Activated T-cell treated with anti-CD3 and anti-CD28 coated beads for 24 hours (primary cell): ENCODE measurements at places on chromosomes 3 and 15.
A peak's percentile ranks its signal among the peaks of the same experiment; 100 is the strongest.

- DNase-seq, result no peak
These were observed 2.6 kb downstream of the ITIH4 start for GRCh38 chr3:52827866-52828376.

- DNase-seq, result no peak
These were observed 40.0 kb downstream of the FMN1 start for GRCh38 chr15:33154351-33155166.

DNA sequence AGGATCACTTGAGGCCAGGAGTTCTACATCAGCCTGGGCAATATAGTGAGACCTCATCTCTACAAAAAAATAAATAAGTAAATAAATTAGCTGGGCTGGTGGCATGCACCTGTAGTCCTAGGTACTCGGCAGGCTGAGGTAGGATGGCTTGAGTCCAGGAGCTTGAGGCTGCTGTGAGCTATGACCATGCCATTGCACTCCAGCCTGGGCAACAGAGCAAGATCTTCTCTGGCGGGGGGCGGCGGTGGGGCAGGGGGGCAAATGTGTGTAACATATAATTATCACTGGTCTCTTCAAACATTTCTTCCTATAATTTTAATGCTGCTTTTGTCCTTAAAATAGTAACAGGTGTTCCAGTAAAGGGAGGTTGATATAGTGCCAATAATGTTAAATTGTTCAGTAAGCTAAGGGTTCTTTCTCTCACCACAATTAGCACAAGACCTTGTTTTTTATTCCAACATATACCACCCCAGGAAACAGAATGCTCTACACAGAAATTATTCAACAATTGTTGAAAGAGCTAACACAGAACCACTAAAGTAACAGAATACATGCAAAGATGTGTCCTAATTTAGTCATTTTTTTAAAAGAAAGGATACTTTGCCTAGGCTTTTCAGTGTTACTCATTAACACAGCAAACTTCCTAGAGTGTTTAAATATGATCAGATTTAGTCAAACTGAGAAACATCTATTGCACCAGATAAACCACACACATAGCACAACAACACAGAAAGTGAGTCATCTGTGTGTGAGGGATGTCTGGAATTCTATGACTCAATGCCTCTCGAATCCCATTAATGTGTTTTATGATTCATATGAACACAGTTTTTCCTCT is 29.1 kb downstream of the ANKRD28 start:
- DNase-seq, result no peak

DNA sequence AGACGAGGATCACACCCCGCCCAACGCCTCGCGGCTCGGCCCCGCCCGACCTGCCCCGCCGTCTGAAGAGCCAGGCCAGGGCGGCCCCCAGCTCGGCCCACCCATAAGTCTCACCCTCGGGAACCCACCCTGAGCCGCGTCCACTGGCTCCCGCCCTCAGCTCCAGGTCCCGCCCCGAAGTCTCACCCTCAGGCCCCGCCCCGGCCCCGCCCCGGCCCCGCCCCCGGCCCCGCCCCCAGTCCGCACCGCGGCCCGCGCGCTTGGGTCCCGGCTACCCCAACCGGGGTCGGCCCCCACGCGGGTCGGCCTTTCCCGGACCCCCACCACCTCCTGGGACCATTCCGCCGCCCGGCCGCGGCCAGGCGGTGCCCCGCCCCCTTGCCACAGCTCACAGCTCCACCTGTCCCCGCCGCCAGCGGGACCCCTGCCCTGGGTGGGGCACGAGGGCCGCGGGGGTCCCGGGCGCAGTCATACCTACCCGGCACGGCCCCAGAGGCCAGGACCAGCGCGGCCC is 489 bp downstream of the CSPG5 start:
- peak; percentile 16 for DNase-seq

GRCh38 chr3:5312290-5312689 is 124.8 kb downstream of the EDEM1 start:
- no peak for DNase-seq

DNA sequence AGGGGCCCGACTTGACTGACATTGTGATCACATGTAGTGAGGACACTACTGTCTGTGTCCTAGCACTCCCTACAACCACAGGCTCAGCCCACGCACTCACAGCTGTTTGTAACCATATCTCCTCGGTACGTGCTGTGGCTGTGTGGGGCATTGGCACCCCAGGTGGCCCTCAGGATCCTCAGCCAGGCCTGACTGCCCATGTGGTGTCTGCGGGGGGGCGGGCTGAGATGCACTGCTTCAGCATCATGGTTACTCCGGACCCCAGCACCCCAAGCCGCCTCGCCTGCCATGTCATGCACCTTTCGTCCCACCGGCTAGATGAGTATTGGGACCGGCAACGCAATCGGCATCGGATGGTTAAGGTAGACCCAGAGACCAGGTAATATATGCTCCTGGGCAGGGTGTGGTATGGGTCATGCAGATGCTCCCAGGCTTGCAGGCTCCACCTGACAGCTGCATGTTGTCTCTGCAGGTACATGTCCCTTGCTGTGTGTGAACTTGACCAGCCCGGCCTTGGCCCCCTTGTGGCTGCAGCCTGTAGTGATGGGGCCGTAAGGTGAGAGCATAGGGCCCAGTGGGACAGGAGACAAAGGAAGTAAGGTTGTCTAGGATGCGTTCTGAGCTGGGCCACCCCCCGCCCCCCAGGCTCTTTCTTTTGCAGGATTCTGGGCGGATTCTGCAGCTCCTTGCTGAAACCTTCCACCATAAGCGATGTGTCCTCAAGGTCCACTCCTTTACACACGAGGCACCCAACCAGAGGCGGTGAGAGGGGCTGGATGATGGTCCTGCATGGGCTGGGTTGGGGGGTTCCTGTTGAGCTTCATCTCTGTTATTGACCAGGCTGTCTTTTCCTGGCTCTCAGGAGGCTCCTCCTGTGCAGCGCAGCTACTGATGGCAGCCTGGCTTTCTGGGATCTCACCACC is 4.4 kb downstream of the DALRD3 start:
- DNase-seq, result no peak

- DNase-seq, result peak; percentile 5
These were observed 25.0 kb downstream of the SRGAP3 start for GRCh38 chr3:9224490-9224889.

DNA sequence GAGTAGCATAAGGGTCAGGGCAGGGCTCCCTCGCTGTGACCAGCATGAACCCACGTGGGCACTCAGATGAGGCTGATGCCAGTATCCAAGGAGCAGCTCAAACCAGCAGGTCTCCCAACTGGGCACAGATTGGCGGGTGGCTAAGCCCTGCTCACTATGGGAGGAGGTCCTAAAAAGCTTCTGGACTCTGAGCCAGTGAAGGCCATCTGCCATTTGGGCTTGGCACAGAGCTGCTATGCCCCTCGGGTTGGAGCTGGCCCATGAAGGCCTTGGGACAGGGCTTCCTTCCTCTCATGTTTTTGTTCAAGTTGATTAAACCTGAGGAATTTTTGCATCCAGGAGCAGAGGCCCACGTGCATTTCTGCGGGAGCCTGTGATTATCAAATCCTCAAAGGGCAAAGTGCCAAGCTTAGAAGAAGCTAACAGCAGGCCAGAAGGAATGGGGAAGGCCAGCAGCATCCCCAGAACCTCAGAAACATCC is 4.3 kb upstream of the STRA6 start:
- no peak for DNase-seq

GRCh38 chr3:166085164-166085856 is 248.1 kb upstream of the BCHE start:
- DNase-seq, result no peak

GRCh38 chr15:83014205-83014653 is 2.8 kb upstream of the C15orf40 start:
- DNase-seq, result no peak

- DNase-seq, result no peak
These were observed 389.7 kb upstream of the MDFIC2 start for GRCh38 chr3:70702132-70702531.

DNA sequence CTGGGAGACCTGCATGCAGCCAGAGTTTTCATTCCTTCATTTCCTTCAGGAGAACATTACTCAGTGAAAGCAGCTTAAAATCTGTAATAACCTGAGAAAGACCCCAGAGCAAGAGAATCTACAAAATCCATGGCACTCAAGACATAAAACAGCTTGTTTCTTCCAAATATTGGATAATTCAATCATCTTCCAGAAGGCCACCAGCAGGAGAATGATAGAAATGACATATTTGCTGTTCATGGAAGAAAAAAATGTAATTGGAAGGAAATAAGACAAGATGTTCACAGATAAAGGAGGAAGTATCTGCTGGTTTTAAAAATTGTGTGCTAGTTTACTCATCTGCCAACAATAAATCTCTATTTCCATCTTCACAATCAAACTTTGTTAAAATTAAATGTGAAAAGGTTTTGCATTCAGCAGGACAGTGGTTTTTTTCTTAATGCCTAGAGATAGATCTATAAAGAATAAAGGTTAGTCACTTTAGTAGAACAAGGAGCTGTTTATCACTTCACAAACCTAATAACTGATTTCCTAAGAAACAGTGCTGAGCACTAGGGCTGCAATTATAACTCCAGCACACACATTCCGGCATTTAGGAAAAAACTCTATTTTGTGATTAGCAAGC is 530.8 kb downstream of the NSUN3 start:
- DNase-seq, result no peak

- no peak for DNase-seq
These were observed 67.0 kb downstream of the CSNK1G1 start for GRCh38 chr15:64288999-64289398.

DNA sequence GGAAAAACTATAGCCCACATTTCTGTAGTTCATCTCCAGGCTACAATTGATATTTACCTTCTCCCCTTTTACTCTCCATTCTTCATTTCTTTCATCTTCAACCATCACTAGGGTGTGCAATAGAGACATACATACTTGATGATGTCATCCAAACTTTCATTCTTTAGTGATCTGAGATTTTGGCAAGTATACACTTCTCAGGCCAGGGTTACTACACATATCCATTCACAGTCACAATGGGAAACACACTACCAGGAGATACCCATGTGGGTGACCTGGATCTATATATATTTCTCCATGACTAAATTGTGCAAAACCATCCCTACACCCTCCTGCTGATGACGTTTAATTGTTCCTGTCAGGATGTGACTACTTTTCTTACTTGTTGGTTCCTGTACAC is 769.5 kb upstream of the DPPA4 start:
- DNase-seq, result no peak

GRCh38 chr3:177760803-177761202 is 563.5 kb upstream of the TBL1XR1 start:
- no peak for DNase-seq

- DNase-seq, result no peak
These were observed 17.1 kb upstream of the ZNF710 start for GRCh38 chr15:89984001-89984400.

DNA sequence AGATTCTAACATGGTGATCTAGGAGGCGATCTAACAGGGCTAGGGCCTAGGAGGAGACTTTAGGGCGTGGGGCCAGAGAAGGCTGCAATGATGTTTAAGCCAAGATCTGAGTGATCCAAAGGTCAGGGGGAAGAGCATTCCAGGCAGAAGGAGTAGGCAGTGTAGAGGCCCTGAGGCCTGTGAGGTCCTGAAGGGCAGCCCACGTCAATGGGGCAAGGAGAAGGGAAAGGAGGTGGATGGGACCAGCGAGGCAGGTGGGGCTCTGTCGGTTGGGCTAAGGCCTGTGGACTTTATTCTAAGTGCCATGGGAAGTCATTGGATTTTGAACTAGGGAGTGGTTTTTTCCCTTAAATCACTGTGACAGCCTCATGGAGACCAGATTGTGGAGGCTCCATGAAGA is 10.2 kb upstream of the DNAH1 start:
- DNase-seq, result no peak

- no peak for DNase-seq
These were observed 39.1 kb upstream of the KLHL6 start for GRCh38 chr3:183594636-183595035.

DNA sequence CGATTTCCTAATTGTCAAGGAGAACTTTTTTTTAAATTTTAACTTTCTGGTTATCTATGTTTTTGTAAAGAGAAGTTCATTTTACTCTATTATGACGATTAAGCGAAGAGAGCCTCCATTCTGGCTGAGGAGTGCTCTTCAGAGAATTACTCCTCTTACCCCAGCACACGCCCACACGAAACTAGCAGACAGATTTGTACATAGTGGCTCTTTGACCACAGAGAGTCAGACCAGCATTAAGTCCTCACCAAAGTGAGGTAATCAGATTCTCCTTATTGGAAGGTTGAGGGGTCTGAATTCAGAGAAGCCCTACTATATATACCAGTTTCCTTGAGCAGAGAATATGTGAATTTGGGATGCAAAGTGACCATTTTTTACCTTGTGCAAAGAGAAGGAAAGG is 204.8 kb upstream of the TSC22D2 start:
- DNase-seq, result no peak

- DNase-seq, result no peak
These were observed 22.9 kb upstream of the PLXNA1 start for GRCh38 chr3:126959921-126960603.

DNA sequence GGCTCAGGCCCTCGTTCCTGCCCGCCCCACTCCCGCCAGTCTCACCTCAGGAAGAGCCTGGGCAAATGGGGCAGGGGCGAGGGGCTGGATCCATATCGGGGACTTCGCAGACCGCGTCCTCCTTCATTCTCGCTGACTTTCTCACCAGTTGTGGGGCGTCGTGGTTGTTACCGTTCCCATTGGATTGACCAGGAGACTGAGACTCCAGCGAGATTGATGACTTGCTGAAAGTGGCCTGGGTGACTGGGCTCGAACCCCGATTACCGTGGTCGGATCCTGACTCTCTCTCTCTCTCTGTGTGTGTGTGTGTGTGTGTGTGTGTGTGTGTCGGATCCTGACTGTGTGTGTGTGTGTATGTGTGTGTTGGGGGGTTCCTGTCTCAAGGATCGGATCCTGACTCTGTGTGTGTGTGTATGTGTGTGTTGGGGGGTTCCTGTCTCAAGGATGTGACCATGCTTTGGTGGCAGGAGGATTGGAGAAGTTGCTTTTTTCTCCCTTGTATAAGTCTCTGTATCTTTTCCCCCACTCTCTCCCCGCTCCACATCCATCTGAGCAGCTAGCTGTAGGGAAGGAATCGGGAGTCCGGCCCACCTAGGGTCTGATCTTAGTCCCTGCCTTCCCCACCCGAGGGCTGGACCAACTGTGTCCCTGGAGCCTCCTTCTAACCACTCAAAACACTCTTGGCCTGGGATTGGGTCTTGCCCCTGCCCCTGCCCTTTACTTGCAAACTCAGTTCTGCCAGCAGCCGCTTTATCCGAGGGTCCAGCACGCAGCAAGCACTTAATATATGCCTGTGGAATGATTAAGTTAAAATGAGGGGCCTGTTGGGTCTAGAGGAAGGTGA is 603 bp downstream of the PLEKHO2 start:
- no peak for DNase-seq

DNA sequence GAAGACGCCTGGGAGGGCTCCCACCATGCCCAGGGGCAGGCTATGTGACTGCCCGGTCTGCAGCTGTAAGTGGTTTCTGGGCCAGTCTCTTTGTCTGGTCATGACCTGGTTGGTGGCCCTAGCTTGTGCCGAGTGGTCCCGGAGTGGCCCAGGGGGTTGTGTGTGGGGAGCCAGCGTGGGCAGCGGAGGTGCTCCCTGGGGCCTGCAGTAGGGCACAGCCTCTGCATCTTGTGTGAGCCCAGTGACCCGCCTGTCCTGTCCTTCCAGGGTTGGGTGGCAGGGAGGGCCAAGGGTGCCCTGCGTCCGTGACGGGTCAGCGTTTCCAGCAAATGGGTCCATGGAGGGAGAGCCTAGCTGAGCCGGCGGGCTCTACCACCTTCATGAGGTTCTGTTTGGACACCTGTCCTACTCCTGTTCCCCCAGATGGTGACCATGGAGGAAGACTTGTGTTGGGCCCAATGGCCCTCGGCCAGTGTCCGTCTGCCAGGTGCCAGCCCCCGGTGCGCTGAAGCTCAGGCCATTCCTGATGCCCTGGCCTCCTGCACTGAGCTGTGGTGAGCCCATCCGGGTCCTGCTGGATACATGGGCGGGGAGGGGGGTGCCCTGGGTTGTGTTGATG is 215.4 kb downstream of the SNRPN start:
- DNase-seq, result no peak
